ENCODE measurements at places on chromosomes 7 and 10.

DNA sequence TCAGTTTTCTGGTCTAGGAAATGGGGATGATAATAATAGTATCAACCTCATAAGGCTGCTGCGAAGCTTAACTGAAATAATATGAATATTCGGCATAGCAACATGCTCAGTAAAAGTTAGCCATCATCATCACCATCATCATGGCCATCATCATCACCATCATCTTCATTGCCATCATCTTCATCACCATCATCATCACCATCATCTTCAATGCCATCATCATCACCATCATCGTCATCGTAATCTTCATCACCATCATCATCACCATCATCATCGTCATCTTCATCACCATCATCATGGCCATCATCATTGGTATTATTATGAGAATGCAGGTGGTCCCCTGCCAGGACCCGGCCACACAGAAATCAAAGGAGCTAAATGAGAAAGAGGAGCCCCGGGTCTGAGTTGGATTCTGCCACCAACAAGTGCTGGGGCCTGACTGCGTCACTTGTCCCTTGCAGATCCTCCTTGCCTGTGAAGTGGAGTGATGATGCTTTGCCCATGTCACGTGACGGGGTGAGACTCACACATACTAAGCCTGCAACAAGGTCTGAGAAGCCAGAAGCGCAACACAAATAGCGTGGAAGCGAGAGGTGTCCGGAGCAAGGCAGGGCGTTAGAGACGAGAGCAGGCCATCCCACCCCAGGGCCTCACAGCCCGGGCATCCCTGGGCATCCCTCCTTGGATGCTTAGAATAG lies 46.1 kb upstream of the EN2 start:
- no peak overlapping the region for H3K4me3 ChIP-seq
- no peaks in the 10 kb centered on the region for H3K27me3 ChIP-seq
- no peak overlapping the region for H3K27ac ChIP-seq

DNA sequence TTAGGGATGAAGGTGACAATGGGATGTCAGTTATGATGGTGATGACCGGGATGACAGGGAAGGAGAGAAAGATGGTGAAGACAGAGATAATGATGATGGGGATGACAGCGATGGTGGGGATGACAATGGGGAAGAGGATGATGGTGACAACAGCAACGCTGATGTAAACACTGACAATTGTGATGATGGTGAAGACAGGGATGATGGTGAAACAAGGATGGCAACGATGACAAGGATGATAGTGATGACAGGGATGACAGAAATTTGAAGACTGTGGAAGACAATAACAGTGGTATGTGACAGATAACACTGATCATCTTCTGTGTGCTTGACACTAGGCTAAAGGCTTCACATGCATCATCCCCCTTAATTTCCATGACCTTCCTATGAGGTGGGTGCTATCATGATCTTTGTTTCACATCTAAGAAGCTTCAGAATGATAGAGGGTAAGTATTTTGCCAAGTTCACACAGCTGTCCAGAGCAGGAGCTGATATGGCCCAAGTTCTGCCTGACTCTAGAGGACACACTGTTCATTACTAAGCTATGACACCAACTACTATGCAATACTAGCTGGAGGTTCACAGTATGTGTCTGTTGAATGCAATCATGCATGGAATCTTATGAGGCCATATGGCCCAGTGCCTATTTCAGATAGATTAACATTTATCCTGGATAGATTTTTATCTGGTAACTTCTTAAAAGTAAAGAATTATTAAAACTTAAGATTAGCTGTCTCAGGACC lies 105.6 kb downstream of the RNLS start:
- no peak overlapping the region for H3K27ac ChIP-seq
- no peaks in the 10 kb centered on the region for H3K36me3 ChIP-seq

- H3K4me1 ChIP-seq: no peaks in the 10 kb centered on the region
- H3K36me3 ChIP-seq: no peaks in the 10 kb centered on the region
- H3K27me3 ChIP-seq: no peaks in the 10 kb centered on the region
- DNase-seq: peak; percentile 23
- no peak overlapping the region for H3K4me3 ChIP-seq
Measured at GRCh38 chr10:6346631-6347030, 143.9 kb downstream of the PFKFB3 start.

- peaks cover 23% of the 10 kb centered on the region for H3K27me3 ChIP-seq
- no peak overlapping the region for H3K4me3 ChIP-seq
- H3K27ac ChIP-seq: no peak overlapping the region
- H3K4me1 ChIP-seq: no peaks in the 10 kb centered on the region
- no peak for DNase-seq
Measured at GRCh38 chr7:31052487-31052840, 356 bp downstream of the ADCYAP1R1 start.

- no peak for DNase-seq
- H3K36me3 ChIP-seq: no peaks in the 10 kb centered on the region
- no peaks in the 10 kb centered on the region for H3K4me1 ChIP-seq
- H3K27ac ChIP-seq: no peak overlapping the region
- H3K27me3 ChIP-seq: peaks cover 3% of the 10 kb centered on the region
- H3K4me3 ChIP-seq: no peak overlapping the region
Measured at GRCh38 chr7:35726654-35727053, 31.7 kb upstream of the HERPUD2 start.

DNA sequence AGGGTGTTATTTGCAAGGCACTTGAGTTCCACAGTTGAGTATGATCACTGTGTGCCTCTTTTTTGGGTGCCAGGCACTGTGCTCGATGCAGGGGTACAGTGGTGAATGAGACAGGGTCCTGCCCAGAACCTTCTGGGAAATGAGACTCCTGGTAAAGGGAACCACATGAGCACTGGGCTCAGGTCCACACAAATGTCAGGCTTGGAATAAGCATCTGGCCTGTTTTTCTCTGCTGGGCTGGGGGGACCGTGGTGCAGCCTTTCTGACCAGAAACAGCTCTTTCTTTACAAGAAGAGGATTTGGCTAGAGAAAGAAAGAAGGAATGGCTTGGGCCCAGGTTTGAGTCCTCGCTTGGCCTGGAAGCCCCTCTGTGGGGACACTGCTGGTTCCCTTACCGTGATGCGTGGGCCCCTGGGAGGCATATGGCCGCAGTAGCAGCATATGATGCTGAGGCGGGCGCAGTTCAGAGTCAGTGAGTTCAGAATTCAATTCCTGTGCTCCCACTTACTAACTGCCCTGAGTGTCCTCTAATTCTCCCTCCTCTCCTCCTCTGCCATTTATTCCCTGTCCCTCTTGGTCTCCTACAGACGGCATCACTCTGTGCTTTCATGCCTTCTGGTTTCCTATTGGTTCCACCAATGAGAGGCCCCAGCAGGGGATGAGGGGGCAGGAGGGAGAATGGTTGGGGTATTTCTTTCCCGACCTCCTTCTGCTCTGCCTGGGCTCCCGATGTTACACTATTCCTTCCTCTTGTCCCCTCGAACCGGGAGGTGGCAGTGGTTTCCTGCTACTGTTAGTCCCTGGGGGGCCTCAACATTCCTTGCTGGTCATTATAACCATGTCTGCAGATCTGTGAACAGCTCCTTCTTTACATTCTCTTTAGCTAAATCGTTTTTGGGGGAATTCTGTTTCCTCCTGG lies 9.6 kb upstream of the KCP start:
- H3K27ac ChIP-seq: no peak overlapping the region
- no peak for DNase-seq
- H3K36me3 ChIP-seq: no peaks in the 10 kb centered on the region
- peaks cover 42% of the 10 kb centered on the region for H3K27me3 ChIP-seq
- H3K4me3 ChIP-seq: no peak overlapping the region

GRCh38 chr10:7932301-7933036 lies 114.2 kb downstream of the TAF3 start:
- H3K27me3 ChIP-seq: no peaks in the 10 kb centered on the region
- no peak overlapping the region for H3K4me3 ChIP-seq
- no peak for DNase-seq
- no peaks in the 10 kb centered on the region for H3K4me1 ChIP-seq
- H3K27ac ChIP-seq: no peak overlapping the region
- no peaks in the 10 kb centered on the region for H3K36me3 ChIP-seq

- no peaks in the 10 kb centered on the region for H3K36me3 ChIP-seq
- no peak overlapping the region for H3K27ac ChIP-seq
- no peaks in the 10 kb centered on the region for H3K4me1 ChIP-seq
- no peak overlapping the region for H3K4me3 ChIP-seq
- no peak for DNase-seq
- no peaks in the 10 kb centered on the region for H3K27me3 ChIP-seq
Measured at GRCh38 chr7:126083014-126083413, 1153.4 kb upstream of the POT1 start.

DNA sequence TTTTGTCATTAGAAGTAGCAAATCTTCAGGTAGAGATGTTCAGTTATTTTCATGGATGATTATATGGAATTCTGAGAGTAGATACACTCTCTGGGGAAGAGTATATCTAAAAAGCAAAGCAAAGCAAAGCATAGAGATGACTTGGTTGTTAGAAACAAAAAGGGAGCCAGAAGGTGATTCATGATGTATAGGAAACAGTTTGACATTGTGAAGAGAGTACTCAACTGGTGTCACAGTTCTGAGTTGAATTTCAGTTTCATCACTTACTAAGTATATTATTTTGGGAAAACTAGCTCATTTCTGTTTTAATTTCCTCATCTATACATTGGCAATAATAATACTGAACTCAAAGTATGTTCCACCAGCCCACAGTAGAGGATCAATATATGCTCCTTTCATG lies 86.8 kb downstream of the SEMA3C start:
- no peak overlapping the region for H3K27ac ChIP-seq
- H3K4me3 ChIP-seq: no peak overlapping the region
- peaks cover 9% of the 10 kb centered on the region for H3K4me1 ChIP-seq
- peak; percentile 51 for DNase-seq
- H3K27me3 ChIP-seq: no peaks in the 10 kb centered on the region

DNA sequence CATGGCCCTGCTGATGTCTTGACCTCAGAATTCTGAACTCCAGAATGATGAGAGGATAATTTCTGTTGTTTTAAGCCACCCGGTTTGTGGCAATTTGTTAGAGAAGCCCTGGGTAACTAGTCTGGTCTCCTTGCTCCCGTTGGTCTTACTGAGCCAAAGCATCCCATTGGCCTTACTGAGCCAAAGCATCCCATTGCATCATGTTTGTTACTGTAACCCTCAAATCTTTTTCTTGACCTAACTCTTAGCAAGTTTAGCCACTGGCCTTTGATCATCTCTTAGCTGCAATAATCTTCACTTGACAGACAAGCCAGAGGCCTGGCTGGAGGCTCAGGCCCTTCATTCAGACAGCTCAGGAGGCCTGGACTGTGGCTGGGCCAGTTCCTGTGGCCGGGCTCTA lies 21.8 kb downstream of the TBXAS1 start:
- no peak overlapping the region for H3K27ac ChIP-seq
- H3K4me1 ChIP-seq: no peaks in the 10 kb centered on the region
- H3K4me3 ChIP-seq: no peak overlapping the region
- DNase-seq: peak; percentile 19
- peaks cover 4% of the 10 kb centered on the region for H3K27me3 ChIP-seq
- no peaks in the 10 kb centered on the region for H3K36me3 ChIP-seq

GRCh38 chr10:86968994-86969355 lies 693 bp downstream of the ADIRF start:
- no peaks in the 10 kb centered on the region for H3K27me3 ChIP-seq
- H3K27ac ChIP-seq: peak overlapping the region; percentile 99
- H3K4me3 ChIP-seq: peak overlapping the region; percentile 36
- DNase-seq: no peak
- H3K4me1 ChIP-seq: peaks cover 35% of the 10 kb centered on the region

- H3K36me3 ChIP-seq: no peaks in the 10 kb centered on the region
- no peak for DNase-seq
- peaks cover 6% of the 10 kb centered on the region for H3K4me1 ChIP-seq
- no peaks in the 10 kb centered on the region for H3K27me3 ChIP-seq
Measured at GRCh38 chr10:38094927-38095574, 914 bp downstream of the ZNF37A start.

DNA sequence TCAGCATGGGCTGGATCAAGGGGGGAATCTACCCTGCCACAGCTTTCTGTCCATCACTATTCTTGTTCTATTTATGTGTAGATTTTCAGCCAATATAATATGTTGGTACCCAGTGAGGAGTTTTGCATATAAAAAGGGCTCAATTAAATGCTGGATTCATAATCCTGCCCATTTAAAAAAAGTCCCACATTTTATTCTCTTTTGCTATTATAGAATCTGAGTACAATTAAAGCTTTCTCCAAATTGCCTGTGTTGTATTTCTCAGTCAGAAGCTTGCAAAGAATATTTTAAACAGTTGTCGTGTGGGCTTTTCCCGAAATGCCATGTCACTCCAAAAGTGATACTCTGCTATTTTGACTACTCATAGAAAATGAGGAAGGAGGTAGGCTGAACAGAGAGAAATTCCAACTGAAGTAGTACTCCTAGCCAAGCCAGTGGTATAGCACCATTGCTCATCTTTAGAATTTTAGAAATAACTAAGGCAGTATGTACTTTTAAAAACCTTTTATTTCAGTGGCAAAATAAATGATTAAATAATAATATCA lies 108.3 kb upstream of the HDAC9 start:
- H3K36me3 ChIP-seq: no peaks in the 10 kb centered on the region
- peaks cover 5% of the 10 kb centered on the region for H3K4me1 ChIP-seq
- H3K27me3 ChIP-seq: no peaks in the 10 kb centered on the region
- no peak overlapping the region for H3K27ac ChIP-seq

DNA sequence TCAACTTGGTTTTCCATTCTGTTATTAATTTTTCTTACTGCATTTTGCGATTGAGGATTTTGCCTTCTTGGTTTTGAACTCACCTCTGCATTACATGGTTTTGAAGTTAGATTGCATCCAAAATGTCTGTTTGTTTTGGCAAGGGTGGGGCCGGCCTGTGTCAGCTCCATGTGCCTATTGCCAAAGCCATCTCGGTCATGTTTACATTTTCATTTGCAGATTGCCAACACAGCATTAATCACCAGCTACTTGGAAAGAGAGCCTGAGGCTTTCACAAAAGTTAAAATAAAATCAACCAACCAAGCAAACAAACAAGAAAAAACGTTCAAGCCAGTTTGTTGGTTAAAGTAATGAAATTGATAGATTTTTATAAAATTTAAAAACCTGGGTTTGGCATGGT lies 695.8 kb downstream of the TYW1 start:
- DNase-seq: peak; percentile 25
- H3K27me3 ChIP-seq: no peaks in the 10 kb centered on the region
- no peak overlapping the region for H3K4me3 ChIP-seq
- no peaks in the 10 kb centered on the region for H3K36me3 ChIP-seq
- no peaks in the 10 kb centered on the region for H3K4me1 ChIP-seq

- no peaks in the 10 kb centered on the region for H3K4me1 ChIP-seq
- no peak overlapping the region for H3K27ac ChIP-seq
- no peaks in the 10 kb centered on the region for H3K36me3 ChIP-seq
- H3K4me3 ChIP-seq: no peak overlapping the region
Measured at GRCh38 chr10:70599319-70599718, 3.2 kb downstream of the PRF1 start.

- H3K4me1 ChIP-seq: peaks cover 3% of the 10 kb centered on the region
- peaks cover 4% of the 10 kb centered on the region for H3K27me3 ChIP-seq
- H3K27ac ChIP-seq: no peak overlapping the region
- no peaks in the 10 kb centered on the region for H3K36me3 ChIP-seq
- no peak for DNase-seq
- no peak overlapping the region for H3K4me3 ChIP-seq
Measured at GRCh38 chr7:36312064-36312914, 77.4 kb upstream of the ANLN start.

DNA sequence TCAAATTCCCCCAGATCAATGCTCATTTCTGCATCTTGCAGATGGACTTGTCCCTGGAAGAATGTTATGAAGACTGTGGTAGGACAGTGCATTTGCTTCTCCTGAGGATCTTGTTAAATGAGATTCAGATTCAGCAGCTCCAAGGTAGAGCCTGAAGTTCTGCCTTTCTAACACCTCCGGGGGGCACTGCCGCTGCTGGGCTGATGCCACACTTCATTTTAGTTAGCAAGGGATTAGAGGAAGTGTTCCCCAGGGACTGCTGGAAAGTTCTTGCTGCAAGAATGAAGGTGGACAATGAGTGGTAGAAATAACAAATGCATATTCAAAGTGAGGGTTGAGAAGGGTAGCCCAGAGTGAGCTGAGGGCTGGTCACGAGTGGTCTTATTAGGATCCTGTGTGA lies 434.3 kb upstream of the AKR1E2 start:
- H3K27me3 ChIP-seq: no peaks in the 10 kb centered on the region
- H3K4me3 ChIP-seq: no peak overlapping the region
- no peaks in the 10 kb centered on the region for H3K36me3 ChIP-seq
- H3K4me1 ChIP-seq: no peaks in the 10 kb centered on the region

All from fibroblast of lung (primary cell).